ENCODE measurements at places on chromosomes 2 and 18.

GRCh38 chr2:116160657-116161056, 1653.8 kb upstream of the DDX18 start:
- no peak for DNase-seq

DNA sequence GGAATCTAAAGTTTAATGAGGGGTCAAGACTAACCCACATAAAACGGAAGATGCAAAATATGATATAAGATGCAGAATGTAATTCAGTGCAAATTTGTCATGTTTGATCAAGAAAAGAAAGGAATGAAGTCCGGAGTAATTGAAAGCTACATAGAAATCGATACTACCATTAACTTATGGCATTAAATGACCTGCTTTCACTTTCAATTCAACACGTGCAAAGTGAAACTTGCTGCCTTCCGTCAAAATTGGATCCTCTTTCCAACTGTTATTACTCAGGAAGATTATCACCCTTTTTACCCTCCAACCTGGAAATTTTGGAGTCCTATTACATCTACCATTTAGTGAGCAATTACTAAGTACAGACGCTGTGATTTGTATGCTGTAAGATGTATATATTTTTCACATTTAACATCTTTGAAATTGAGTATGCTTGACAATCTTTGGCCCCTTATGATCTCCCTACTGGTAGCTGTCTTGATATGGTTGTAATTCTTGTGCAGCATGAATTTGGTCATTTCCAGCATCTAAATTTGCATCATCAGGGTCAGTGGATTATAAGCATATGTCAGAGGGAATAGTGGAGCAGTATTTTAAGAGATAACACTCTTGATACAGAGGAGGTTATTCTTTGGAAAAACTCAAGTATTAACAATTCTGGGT, 18.6 kb downstream of the UNC80 start:
- DNase-seq, result peak; percentile 37

DNA sequence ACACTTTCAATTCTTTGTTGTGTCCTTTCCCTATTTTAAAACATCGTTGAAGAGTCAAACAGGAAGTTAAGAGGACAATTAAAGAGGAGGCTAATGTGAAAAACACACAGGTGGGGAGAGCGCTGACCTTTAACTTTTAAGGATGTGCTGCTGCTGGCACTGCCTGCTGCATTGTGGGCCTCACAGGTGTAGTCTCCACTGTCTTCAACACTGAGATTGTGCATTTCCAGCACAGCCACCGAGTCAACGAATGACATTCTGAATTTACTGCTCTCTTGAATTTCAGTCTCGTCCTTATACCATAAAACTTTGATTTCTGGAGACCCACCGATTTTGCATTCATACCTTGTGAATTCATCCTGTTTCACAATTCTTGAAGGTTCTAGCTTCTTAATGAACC, 91.9 kb downstream of the TTN start:
- no peak for DNase-seq

DNA sequence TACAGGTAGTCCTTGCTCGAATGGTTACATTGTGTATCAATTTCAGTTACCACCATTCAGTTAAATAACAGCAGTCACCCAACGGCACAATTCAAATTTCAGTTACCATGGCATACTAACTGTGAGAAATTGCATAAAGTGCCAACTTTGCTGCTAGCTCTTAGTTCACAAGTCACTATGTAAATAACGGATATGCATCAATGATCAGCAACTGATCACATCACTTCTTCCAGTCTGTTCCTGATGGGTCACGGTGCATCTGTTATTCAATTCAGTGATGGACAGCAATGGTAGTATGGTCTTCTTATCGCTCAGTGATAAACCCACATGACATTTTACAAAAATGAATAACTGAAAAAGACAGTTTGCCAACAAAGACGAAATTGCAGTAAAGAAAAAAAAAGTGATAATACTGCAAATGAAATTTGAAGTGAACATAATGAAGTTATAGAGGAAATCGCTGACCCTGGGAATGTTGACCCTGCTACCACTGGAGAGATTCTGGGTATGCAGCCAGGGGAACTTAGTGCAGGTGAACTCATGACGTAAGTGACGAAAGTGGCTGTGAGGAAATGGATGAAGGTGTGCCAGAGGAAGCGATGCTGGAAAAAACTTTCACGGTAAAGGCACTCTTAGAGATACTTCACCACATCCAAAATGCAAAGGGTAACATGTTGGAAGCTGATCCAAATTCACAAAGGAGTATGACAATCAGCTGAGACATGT, 25.9 kb upstream of the RAPGEF4 start:
- DNase-seq, result no peak

DNA sequence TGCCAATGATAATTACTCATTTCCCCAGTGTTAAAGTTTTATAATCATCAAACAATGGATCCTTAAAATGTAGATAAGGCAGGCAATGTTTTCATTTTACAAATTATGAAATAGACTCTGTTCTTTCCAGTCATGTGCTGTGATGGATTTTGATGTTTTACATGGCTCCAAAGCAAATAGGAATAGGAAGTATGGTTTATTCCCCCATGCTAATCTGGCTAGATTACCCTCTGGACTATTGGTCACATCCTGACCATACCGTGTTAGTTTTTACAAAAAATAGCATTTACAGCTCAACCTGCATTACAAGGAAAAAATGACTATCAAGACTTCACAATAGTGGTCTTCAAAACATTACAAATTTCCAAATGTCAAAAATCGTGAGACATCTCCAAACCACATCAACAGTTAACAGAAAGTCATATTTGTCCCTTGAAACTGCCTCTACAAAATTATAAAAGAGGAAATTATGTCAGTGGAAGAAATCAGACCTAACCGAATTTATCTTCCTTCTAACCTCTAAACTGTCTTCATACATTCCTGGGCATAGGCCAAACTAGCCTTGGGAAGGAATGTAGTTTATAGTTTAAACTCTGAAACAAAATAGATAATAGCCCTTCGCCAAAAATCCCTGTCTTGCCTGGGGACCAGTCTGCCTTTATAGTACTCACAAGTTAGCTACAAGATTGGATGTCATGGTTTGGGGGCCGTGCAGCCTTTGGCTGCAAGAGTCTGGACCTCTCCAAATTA, 1941.2 kb upstream of the CELF4 start:
- DNase-seq, result no peak

Measured in CD4-positive, alpha-beta T cell treated with Interleukin-4 for 1 hour (primary cell).